Activated naive CD8-positive, alpha-beta T cell treated with anti-CD3 and anti-CD28 coated beads for 36 hours (primary cell): ENCODE measurements at places on chromosomes 6 and 20. TPM values are rescaled to one million over a fixed set of nuclear protein-coding genes. Genes with fewer than 3 reads are reported as not detected.

SCRT2 gene
- total RNA-seq: not detected

GGTLC1 gene
- not detected for total RNA-seq

ZMYND8 gene
- 29.8 TPM for total RNA-seq

FAM162B gene
- total RNA-seq: not detected

GRCh38 chr6:117615750-117616390 lies 13.6 kb upstream of the GOPC start:
- H3K4me3 ChIP-seq: no peak overlapping the region
- H3K27me3 ChIP-seq: peaks cover 8% of the 10 kb centered on the region
- DNase-seq: no peak
- peak overlapping the region; percentile 58 for H3K27ac ChIP-seq

- no peaks in the 10 kb centered on the region for H3K27me3 ChIP-seq
- no peak for DNase-seq
- peaks cover 33% of the 10 kb centered on the region for H3K4me1 ChIP-seq
- peaks cover 32% of the 10 kb centered on the region for H3K36me3 ChIP-seq
- no peak overlapping the region for H3K27ac ChIP-seq
These were observed 110.7 kb downstream of the UTRN start for GRCh38 chr6:144395826-144396225.

GRCh38 chr6:15429141-15430110 lies 183.6 kb downstream of the JARID2 start:
- H3K4me1 ChIP-seq: peaks cover 73% of the 10 kb centered on the region
- no peak overlapping the region for H3K4me3 ChIP-seq
- no peak for DNase-seq
- H3K27ac ChIP-seq: peak overlapping the region; percentile 12

DNA sequence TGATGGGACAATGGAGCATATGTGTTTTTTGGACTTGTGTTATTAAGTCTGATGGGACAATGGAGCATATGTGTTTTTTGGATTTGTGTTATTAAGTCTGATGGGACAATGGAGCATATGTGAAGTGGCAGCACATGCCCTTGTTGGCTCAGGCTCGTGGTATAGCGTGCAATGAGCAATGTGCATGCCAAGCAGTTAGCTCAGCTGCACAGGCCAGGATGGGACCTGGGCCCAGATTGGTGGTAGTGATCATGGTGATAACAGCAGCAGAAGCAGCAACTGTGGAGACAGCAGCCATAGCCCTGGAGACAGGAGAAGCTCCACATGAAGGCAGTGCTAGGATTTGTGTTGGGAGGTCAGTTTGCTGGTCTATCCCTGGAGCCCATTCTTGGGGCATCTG lies 61.1 kb downstream of the IL20RA start:
- no peak overlapping the region for H3K4me3 ChIP-seq
- no peak overlapping the region for H3K27ac ChIP-seq
- H3K36me3 ChIP-seq: no peaks in the 10 kb centered on the region
- H3K4me1 ChIP-seq: no peaks in the 10 kb centered on the region
- peaks cover 29% of the 10 kb centered on the region for H3K27me3 ChIP-seq
